ENCODE measurements at places on chromosomes 13 and 19.

DNA sequence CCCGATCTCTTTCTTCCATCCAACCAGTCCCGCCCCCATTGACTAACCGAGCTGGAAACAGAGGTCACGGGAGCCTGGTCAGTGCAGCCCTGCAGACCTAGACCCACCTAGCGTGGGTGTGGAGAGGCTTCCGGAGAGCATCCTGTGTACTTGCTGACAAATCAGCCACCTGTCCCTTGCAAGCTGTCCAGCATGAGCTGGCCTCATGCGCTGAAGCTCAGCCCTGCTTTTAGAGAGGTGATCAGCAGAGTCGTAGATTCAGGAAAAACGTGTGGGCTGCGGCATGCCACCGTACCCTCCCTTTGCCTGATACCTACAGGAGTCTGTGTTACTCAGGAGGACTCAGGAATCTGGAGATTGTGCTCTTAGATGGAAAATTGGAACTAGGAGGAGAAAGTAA is 80.3 kb upstream of the UQCRFS1 start:
- DNase-seq = no peak

DNA sequence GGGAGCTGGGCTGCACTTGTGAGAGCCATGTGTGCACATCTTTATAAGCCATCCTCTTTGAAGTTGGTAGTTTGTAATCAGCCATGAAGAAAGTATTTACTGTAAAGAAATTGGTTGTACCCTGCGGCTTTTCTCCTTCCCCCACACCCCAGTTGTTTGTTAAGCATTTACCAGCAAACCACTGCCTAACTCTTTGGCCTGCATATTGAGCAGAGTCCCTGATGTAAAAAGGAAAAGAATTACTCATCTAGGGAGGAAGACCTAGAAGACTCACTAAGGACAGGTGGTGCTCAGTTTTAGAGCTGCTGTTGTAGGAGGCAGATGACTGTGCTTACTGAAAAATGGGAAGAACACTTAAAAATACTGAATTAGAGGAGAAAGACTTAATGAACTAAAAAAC is 245.3 kb downstream of the PCCA start:
- no peak for DNase-seq

DNA sequence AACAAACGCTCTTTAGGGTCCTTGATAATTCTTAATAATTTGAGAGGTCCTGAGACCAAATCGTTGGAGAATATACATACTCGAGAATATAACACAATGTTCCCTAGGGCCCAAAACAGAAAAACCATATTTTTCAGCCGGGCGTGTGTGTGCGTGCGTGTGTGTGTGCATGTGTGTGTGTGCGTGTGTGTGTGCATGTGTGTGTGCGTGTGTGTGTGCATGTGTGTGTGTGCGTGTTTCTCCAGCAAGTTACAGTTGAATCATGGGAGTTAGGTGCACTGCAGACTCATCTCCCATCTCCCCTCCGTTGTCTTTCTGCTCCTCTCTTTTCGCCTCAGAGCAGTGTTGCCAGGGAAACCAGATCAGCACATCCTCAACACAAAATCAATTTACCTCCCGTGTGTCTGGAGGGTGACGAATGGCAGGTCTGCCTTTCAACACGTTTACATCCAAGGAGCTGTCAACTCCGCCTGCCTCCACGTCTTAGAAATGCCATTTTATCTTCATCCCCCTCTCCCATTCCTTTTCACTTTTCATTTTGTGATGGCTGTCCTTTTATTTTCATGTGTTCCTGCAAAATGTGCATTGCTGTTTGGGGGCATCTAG is 8.3 kb upstream of the PNMA8B start:
- no peak for DNase-seq

GRCh38 chr13:73225990-73226389 is 167.2 kb downstream of the KLF5 start:
- DNase-seq = no peak

GRCh38 chr19:49301165-49301865 is 23.7 kb downstream of the SLC6A16 start:
- no peak for DNase-seq

- DNase-seq = no peak
Observed at GRCh38 chr13:51435002-51435578, 17.7 kb downstream of the INTS6 start.

GRCh38 chr19:494171-495080 is 1.9 kb upstream of the MADCAM1 start:
- DNase-seq = no peak
